ENCODE measurements at places on chromosomes 1 and 21.

- no peak for DNase-seq
These were observed 290.2 kb downstream of the LRRC40 start for GRCh38 chr1:69914976-69915765.

- DNase-seq: no peak
These were observed 27.5 kb downstream of the SETD4 start for GRCh38 chr21:36032647-36033406.

GRCh38 chr1:45647248-45648021, 23.6 kb upstream of the CCDC17 start:
- no peak for DNase-seq

- peak; percentile 98 for DNase-seq
These were observed at the start of gene SON for GRCh38 chr21:33542640-33543504. Gene SON (plus strand): TSS chr21:33543038. CDS start chr21:33543093, 55 bp downstream.
